ENCODE measurements at places on chromosomes 7 and 10.

GRCh38 chr7:44177570-44178131 lies 11.6 kb downstream of the GCK start:
- no peak for DNase-seq

- no peak for DNase-seq
These were observed 157.9 kb downstream of the PLXDC2 start for GRCh38 chr10:19974138-19974537.

DNA sequence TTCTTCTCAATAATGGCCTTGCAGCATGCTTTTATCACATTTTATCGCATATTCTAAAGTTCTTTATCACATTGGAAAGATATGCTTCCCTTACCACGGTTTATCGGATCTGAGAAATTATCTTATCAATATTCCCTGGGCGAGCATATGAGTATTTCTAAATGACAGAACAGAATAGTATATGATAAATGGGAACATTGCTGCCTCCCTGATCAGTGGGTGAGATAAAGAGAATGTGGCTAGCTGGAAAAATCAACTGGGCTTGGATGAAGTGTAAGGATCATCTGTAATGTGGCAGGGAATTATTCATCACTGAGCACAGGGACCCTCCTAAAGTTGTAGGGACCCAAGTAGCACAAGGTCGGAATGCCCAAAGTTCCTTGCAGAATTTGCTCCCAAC lies 667.4 kb upstream of the NRP1 start:
- DNase-seq, result no peak

- DNase-seq, result no peak
These were observed 19.9 kb downstream of the CASD1 start for GRCh38 chr7:94529516-94529915.

DNA sequence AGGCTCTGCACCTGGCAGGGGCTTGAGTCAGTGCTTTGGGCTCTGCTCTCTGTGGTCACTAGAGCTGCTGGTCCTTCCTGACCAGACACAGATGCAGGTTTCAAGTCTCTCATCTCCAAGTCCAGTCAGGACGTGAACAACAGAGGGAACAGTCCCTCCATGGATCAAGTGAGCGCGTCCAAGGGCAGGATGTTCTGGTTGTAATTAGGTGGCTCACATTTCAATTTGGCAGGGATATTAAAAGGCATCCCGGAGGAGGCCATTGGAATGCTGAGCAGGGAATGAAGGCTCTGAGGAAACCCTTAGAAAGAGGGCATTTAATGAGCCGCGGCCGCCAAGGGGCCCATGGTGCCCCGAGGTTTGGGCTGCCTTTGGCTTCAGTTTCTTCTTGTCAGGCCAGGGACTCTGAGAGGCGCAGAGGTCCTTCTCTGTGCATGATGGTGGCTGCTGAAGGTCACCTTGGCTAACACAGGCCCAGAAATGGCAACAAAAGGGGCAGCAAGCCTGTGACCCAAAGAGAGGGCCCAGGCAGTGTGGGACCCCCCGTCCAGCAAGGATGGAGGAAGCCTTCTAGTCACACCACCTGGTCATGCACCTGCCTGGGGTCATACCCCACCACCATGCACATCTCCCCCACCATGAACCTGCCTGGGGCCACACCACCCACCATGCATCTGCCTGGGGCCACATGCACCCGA lies 30.7 kb upstream of the INPP5A start:
- DNase-seq, result no peak

DNA sequence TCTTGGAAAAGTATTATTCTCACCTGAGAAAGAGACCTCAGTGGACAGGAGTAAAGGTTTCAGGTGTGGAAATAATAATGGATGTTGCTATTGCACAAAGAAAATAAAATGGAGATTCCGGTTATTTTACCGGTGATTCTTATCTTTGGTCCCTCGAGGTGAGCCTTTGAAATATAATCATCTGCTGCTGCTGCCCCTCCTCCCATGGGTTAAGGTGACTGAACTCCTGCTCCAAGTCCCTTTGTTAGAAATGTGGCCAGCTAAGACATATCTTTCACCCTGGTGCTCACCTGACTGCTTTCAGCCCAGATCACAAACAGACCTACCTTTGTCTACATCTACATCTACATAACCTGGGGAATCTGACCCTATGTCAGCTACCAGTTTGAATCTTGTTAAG lies 5.7 kb downstream of the CUBN start:
- no peak for DNase-seq

Data from stimulated activated CD4-positive, alpha-beta T cell treated with anti-CD3 and anti-CD28 coated beads, Interleukin-2, amount 100 ng/mL, for 4 hours (primary cell).